NCI-H774 (cell line): ENCODE measurements at places on chromosomes 13 and 19.

DNA sequence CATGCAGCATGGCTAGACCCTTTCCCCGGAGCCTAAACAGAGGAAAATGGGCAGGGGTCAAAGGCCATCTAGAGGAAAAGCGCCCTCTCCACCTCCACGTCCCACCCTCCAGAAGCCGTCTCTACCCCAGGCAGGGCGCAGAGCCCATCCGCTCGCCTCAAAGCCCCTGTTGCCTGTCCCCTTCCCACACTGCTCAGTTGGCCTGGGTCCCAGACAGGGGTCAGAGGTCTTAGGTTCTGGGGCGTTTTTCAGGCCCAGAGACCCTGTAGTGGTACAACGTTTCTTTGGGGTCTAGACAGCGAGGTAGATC, 285 bp downstream of the TMEM143 start:
- DNase-seq, result no peak

- DNase-seq, result peak; percentile 57
Measured at GRCh38 chr13:106496072-106496997, 39.1 kb downstream of the EFNB2 start.

DNA sequence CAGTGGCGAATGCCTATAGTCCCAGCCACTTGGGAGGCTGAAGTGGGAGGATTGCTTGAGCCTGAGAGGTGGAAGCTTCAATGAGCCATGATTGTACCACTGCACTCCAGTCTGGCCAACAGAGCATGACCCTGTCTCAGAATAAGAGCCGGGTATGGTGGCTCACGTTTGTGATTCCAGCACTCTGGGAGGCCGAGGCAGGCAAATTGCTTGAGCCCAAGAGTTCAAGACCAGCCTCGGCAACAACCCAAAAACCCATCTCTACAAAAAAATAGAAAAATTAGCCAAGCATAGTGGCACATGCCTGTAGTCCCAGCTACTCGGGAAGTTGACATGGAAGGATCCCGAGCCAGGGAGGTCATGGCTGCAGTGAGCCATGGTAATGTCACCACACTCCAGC, 5.3 kb upstream of the NECTIN2 start:
- DNase-seq, result no peak

GRCh38 chr19:16952046-16952445, 63.2 kb downstream of the F2RL3 start:
- DNase-seq, result no peak

- DNase-seq, result no peak
Measured at GRCh38 chr13:111347438-111347837, 27.0 kb downstream of the TEX29 start.

GRCh38 chr19:30671622-30672051, 299.5 kb downstream of the ZNF536 start:
- no peak for DNase-seq

GRCh38 chr13:29597706-29598105, 2.2 kb upstream of the SLC7A1 start:
- no peak for DNase-seq

DNA sequence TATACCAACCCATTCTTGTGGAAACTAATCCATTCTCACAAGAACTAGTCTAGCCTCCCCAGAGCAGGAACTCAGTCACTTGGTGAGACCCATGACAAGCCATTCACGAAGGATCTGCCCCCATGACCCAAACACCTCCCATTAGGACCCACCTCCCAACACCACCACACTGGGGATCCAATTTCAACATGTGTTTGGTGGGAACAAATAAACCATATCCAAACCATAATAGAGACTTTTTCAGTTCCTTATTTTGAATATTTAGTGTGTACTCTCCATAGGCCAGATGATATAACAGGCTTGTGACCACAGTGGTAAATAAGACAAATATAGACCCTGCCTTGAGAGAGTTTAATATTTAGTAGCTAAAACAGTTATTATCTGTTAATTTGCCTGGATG, 227.5 kb upstream of the SERP2 start:
- no peak for DNase-seq

- no peak for DNase-seq
Measured at GRCh38 chr19:40217934-40218890, at the start of gene TTC9B. TSS of gene TTC9B (minus strand) at chr19:40218384. CDS start at chr19:40218381, 3 bp downstream.

- no peak for DNase-seq
Measured at GRCh38 chr13:44365008-44365407, 8.6 kb upstream of the SERP2 start.

GRCh38 chr13:96229356-96229755, 139.4 kb downstream of the HS6ST3 start:
- DNase-seq, result no peak
